Activated T-cell treated with anti-CD3 and anti-CD28 coated beads, Interleukin-2, amount 50 U/mL, for 48 hours (primary cell): ENCODE measurements at places on chromosomes 6 and 20.

DNA sequence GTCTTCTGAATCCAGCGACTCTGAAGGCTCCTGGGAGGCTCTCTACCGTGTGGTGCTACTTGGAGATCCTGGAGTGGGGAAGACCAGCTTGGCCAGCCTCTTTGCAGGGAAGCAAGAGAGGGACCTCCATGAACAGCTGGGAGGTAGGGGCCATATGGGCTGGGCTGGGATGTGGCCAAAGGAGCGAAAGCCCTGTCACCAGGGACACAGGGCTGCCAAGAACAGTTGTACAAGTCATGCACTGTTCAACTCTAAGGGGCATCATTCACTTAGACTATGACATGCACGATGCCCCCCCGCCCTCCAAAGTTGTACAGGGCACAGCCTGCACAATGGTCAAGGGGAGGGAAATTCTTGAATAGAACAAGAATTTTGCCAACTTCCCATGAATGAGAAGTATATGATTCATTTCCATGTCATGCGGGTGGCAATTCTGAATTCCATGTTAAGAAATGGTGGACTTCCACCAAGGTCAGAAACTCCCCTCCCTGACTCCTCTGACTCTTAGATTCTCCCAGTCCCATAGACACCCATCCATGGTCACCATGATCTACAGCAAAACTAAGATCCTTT is 1.6 kb downstream of the REM1 start:
- no peak for DNase-seq

GRCh38 chr6:150079604-150080003 is 10.7 kb upstream of the ULBP3 start:
- DNase-seq = peak; percentile 27

DNA sequence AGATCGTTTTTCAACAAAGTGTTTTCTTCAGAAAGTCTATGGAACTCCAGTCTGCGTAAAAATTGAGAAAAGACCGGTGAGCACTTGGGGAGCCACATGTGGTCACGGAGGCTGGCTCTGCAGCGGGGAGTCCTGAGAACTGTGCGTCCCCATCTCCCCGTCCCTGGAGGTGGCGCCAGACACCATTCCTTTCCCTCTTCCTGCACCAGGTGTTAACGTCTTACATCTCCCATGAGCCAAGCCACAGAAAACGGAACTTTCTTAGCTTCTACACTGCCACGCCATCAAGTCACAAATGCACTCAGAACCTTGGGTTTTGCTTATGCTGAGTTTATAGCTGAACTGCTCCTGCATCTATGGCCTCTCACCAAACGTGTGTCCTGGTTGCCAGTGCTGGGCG is 62.6 kb downstream of the GINS1 start:
- DNase-seq = peak; percentile 59

DNA sequence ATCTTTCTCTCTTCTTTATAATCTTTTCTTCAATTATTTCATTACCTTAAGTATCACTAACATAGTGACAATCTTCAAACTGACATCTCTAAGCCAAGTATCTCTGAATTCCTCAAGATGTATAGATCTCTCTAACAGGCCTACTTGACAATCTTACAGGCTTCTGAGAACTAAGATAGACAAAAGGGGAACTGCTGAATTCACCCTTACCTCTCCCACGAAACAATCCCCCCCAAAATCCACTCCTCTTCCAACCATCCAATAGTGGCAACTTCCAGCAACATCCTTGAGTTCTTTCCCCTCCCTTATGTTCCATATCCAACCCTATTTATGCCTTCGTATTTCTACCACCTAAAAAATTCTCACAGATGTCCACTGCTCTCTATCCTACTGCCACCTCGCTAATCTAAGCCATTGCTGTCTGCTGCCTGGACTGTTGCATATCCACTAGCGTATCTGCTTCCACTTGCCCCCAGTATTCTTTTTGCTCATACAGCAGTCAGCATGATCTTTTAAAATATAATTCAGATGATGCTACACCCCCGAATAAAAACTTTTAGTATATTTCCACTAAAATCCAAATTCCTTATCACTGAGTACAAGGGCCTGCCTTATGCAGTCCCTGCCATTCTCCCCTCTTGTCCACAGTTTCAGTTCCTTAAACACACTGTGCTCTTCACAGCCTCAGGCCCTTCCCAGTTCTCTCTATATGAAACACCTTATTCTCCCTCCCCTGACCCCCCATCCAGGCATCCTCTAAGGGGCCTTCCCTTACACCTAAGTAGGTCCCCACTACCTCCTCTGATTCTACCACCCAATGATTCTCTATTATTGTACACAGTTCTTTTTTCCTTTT is 8.0 kb downstream of the REPS1 start:
- no peak for DNase-seq

DNA sequence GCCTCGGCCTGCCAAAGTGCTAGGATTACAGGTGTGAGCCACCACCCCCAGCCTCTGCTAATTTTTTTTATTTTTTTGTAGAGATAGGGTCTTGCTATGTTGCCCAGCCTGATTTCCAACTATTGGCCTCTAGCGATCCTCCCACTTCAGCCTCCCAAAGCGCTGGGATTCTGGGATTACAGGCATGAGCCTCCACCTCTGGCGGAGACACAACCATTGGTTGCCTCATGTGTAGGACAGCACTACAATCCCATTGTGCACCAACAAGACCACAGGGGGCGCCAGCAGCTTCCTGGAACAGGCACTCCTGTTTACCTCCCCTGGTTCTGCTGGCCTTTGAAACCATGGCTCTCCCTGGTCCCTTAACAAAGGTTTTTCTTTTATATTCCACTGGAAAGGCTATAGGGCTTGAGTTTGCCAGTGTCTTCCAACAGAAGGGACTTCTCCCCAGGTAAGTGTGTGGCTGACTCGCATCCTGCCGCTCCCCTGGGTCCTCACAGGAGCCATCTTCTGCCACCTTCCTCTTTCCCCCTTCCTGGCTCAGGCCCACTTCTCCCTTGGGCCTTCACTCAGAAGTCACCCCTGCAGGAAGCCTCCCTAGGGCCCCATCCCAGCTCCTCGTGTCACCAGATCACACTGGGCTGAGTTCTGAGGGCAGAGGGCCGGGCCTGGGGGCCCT is 39.2 kb upstream of the TLDC2 start:
- peak; percentile 78 for DNase-seq

DNA sequence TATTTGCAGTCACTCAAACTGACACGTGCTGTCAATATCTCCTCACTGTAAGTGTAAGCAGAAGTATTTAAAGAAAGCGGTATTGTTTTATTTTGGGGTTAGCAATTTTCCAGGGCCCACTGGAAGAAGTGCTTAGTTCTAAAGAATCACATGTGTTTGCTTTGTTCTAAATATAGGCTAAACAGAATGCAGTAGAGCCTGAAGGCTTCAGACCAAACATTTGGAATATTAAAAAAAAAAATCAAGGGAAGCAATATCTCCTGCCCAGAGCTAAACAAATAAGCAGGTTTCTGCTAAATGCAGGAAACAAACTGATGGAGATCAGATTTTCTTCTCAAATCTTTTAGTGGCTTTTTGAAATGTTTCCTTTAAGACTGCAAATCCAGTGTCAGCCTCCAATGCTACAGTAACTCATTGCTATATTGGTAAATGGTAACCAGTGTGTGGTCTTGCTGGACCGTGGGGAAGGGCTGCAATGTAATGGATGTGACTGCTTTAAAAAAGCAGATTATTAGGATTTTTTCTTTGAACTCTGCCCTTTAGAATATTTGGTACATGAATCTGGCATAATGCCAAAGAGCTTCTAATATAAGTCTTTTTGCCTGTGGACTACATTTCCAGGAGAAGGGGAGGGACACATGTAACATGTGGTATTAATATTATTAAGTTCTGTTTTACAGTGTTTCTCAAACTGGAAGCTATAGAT is 317.1 kb upstream of the FERMT1 start:
- DNase-seq = no peak

DNA sequence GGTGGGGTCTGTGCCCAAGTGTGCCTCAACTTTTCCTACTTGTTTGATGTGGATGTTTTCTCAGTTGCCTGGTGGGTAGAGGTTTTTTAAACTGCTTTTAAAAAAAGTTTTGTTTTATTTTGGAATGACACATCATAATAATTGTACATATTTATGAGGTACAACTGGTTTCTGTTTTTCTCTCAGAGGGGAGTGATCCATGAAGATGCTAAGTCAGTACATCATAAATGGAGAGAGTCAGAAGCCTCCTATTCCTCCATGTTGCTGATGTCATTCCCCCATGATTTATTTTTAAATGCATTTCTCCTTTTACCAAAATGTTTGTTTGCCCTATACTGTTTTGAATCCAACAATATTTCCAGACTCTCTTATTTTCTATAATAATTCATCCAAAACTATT is 77.3 kb upstream of the CLVS2 start:
- no peak for DNase-seq

DNA sequence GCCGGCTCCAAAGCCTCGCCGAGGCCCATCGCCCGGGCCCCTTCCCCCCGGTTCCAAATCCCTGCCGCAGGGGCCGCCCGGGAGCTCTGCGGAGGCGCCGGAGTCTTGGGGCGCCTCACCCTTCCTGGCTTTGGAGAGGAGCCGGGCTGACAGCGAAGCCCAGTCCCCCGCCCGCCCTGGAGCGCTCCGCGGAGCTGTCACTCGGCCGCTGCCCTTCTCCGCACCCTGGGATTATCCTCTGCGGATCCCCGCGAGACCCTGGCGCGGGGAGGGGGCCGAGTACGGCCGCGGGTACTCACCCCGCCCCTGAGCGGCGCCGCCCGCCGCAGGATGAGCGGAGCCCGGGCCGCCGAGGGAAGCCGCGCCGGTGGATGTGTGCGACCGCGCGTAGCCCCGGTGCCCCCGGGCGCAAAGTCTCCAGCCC is 343 bp downstream of the SNAP91 start:
- DNase-seq = peak; percentile 24

GRCh38 chr6:52523378-52524142 is 53.3 kb downstream of the TRAM2 start:
- no peak for DNase-seq

GRCh38 chr6:125182237-125183008 is 28.9 kb downstream of the TPD52L1 start:
- no peak for DNase-seq

GRCh38 chr6:34667481-34668238 is 28.9 kb downstream of the ILRUN start:
- no peak for DNase-seq

- DNase-seq = no peak
Measured at GRCh38 chr20:58684291-58684690, 8.3 kb upstream of the NPEPL1 start.

- DNase-seq = no peak
Measured at GRCh38 chr20:14992153-14992552, 654.7 kb upstream of the FLRT3 start.

GRCh38 chr6:158010591-158011477 is 29.2 kb downstream of the SYNJ2 start:
- DNase-seq = no peak

DNA sequence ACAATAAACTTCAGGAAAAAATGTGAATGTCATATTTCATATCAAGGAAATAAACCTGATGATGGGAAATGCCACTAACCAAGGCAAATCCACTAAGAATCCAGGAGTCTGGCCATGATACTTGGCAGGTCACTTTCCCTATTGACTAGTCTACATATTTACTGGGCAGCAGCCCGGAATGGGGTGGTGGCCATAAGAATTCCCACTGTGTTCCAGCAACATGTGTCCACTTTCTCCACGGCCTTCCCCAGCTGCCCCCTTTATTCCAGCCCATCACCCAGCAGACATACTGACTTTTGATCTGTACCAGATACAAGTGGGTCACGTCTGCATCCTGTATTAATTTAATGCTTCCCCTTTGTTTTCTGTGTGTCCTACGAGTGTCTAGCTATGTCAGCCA is 234.5 kb upstream of the PRDM1 start:
- no peak for DNase-seq

DNA sequence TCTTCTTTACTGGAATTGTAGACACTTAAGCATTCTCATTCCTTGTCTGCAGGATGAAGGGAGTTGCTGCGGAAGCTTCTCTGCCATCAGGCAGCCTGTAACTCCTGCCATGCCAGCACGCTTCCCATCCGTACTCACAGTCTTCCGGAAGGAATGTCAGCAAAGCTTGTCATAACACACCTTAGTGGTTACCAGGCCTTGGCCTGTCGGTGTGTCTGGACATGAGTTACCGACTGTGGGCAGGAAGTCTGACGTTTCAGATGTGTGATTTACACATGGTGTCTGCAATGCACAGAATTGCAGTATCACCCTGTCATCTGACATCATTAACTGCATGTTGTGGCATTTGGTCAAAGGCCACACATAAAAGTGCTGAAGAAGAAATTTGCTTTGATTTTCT is 102.2 kb downstream of the SLC24A3 start:
- no peak for DNase-seq

GRCh38 chr6:168126566-168127383 is 47.8 kb upstream of the FRMD1 start:
- DNase-seq = no peak

DNA sequence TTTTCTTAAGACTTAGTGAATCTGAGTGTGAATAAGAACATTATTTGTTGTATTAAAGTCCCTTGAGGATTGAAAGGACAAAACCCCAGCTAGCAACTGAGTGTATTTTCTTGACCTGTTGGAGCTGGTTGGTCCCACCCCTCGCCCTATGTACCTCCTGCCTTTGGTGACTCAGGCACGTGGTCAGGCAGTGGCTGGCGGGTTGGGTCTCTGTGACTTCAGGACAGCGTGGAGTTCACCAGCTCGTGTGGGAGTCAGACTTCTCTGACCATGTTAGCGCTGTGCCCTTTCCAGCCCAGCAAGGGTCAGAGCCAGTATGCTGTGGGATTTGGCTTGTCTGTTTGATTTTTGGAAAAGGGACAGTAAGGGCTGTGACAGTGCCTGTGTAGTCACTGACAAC is 93.7 kb downstream of the SSR1 start:
- peak; percentile 39 for DNase-seq

GRCh38 chr6:13261464-13261994 is 66.8 kb downstream of the TBC1D7 start:
- DNase-seq = no peak

- DNase-seq = no peak
Measured at GRCh38 chr6:96899451-96899998, 1.8 kb upstream of the NDUFAF4 start.

DNA sequence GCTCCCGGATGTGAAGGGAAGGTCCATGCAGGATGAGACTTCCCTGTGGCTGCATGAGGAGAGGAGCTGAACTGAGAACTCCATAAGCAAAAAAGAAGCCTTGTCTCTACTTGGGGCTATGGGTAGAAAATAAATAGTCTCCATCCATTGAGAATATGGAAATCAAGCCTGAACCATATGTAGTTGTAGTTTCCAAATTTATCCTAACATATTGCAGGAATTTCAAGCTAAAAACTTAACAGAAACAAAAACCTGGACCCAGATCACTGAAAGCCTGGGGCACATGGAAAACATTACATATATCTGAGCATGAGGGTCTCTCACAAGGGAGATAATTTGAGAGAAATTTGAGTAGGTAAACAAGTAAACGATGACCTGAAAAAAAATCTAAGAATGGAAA is 94.9 kb upstream of the C6orf118 start:
- no peak for DNase-seq
